ENCODE measurements at places on chromosomes 1 and 21.

DNA sequence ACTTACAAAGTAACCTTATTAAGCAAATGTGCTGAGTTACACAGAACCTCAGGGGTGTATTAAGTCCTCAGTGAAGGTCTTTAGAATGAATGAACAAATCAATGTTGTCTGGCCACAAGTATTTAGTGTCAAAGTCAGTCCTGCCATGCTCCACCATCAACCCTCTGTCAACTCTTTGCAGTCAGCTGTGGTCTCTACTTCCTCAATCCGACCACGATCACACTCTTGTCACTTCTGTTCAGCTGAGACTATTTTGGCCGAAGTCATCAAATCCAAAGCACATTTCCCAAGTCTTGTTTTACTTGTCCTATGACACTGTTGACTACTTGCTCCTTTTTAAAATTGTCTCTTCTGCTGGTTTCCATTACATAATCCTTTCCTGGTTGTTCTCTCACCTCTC is 173.5 kb downstream of the ST6GALNAC5 start:
- DNase-seq: no peak

- DNase-seq: no peak
Observed at GRCh38 chr1:119112791-119113190, 27.7 kb downstream of the WARS2 start.

- DNase-seq: no peak
Observed at GRCh38 chr21:35405981-35406380, 356.9 kb upstream of the RUNX1 start.

- DNase-seq: no peak
Observed at GRCh38 chr1:57683037-57683942, 259.4 kb upstream of the DAB1 start.

- DNase-seq: no peak
Observed at GRCh38 chr1:184971522-184972265, 2.6 kb downstream of the NIBAN1 start.

DNA sequence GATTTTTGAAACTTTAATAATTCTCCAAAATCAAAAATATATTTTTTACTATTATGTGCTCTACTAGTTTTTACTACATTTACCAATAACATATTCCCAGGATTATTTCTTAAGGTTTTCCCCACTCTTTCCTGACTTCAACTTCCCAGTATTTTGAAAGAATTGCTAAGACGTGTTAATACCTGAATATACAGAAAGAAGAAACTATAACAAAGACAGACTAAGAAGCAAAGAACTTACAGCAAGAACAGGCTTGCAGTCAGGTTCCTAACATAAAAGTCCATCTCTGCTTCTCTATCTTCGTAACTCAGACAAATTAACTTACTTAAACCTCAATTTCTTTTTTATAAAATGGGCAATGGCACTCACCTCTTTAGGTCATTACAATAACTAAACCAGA is 63.2 kb downstream of the SRSF11 start:
- no peak for DNase-seq

- DNase-seq: no peak
Observed at GRCh38 chr1:185257950-185258208, 59.2 kb downstream of the IVNS1ABP start.

GRCh38 chr1:92567211-92567868 is 80.6 kb upstream of the GFI1 start:
- DNase-seq: no peak

- no peak for DNase-seq
Observed at GRCh38 chr1:30024411-30025195, 698.8 kb downstream of the MATN1 start.

DNA sequence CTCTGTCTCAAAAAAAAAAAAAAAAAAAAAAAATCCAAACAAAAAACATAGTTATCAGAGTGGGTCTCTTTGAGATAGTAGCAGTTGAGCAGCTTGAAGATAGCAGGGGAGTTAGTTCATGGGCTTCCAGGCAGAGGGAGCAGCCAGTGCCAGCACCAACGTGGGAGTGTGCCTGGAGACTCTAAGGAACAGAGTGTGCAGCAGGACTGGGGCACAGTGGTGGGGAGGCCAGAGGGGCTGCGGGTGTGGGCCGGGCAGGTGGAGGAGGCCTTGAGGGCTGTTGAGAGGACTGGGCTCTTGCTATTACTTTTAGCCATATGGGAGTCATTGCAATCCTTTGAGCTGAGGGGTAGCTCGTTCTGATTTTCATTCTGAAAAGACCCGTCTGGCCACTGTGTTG is 63.8 kb downstream of the RYR2 start:
- no peak for DNase-seq

- DNase-seq: no peak
Observed at GRCh38 chr1:2812939-2813653, 11.6 kb upstream of the TTC34 start.

DNA sequence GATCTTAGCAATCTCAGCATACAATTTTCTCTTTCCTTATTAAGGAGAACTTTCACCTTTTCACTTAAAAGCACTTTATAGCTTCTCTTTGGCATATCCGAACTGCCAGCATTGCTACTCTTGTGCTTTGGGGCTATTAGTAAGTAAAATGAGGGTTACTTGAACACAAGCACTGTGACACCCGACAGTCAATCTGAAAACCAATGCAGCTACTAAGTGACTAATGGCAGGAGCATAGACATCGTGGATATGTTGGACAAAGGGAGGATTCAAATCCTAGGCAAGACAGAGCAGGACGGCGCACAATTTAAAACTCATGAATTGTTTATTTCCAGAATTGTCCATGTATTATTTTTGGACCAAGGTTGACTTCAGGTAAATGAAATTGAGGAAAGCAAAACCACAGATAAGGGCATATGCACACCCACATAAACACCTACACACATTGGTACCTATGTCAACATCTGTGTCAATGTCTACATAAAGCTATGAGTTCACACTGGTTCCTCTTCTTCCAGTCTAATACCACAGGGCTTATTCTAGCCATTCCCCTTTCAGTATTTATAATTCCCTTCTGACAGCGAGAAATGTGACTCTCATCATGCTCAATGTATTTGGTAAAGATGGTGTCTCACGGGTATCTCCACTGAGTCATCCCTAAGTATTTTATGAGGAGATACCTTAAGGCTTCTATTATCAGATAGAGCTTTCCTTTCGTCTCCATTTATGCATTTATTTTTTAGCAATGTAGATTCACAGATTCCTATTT is 75.3 kb upstream of the RALGPS2 start:
- no peak for DNase-seq

GRCh38 chr1:29467989-29468900 is 231.9 kb downstream of the PTPRU start:
- DNase-seq: no peak

DNA sequence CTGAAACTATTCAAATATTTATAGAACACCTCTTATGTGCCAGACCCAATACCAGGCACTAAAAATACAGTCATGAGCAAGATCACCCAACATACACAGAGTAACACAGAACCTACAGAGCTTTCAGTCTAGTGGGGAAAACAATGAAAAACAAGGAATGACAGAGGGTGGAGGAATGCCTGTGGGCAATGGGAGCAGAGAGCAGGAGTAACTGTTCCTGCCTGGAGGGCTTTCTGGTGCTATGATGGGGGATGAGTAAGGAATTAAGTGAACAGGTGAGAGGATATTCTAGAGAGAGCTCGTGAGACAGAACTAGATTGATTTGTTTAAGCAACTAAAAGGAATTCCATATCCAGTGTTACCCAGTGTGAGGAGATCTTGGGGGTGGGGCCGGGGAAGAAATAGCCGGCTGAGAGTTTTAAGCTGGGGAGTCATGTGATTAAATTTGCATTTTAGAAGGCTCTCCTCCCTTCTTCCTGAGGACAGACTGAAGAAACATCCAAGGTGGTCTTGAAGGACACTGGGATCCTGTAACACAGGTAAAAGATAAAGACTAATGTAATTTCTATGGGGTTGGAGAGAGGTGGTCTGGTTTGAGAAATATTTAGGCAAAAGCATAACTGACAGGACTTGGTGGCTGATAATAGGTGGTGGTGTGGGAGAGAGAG is 2.1 kb upstream of the CD53 start:
- no peak for DNase-seq

DNA sequence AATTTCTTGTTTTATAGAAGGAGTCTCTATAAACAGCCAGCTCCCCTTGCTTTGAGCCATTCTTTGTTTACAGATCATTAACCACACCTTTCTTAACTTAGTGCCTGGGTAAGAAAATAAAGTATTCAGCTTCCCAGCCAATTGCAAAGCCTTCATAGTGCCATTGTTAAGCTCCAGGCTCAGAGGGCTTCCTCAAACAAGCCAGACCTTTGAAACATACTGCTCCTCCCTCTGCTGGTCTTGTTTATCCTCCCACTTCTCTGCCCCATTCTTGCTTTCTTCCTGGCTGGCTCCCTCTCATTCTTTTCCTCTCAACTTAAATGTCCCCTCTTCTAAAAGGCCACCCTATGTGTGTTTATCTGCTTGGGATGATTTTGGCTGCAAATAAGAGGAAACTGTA is 319.4 kb upstream of the ST6GALNAC5 start:
- DNase-seq: no peak

DNA sequence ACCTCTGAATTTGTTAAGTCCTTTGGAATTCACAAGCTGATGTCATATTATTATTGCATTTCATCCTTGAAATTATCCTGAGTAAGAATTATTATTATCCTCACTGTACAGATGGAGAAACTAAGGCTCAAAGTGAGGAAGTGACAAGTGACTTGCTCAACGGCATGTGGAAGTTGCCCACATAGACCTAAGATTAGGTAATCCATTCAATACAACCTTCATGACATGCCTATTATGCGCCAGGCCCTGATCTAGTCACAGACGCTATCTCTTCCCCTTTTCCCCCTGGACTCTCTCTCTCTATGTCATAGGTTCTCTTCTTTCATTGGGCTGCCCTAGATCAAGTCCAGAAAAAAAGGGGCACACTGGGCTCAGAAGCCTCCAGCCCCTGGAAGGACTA is 84.9 kb upstream of the KCNK2 start:
- DNase-seq: no peak

- no peak for DNase-seq
Observed at GRCh38 chr21:36589352-36589971, 109.5 kb upstream of the SIM2 start.
